Right renal pelvis (tissue), 4 donors: ENCODE measurements at places on chromosomes 2 and 18. TPM values are rescaled to one million over a fixed set of nuclear protein-coding genes. Genes with fewer than 3 reads are reported as not detected.

IMMT gene
- 101 TPM for polyA plus RNA-seq

STK39 gene
- 37.5 TPM for polyA plus RNA-seq

HMSD gene
- polyA plus RNA-seq: 1.4 TPM

GATA6 gene
- 11.8 TPM for polyA plus RNA-seq

GULP1 gene
- polyA plus RNA-seq: 60.1 TPM

SH3RF3 gene
- 4.8 TPM for polyA plus RNA-seq

MALL gene
- 15.7 TPM for polyA plus RNA-seq

CEP76 gene
- polyA plus RNA-seq: 11.4 TPM

CDKL4 gene
- 0.80 TPM for polyA plus RNA-seq

RAB6C gene
- 1.7 TPM for polyA plus RNA-seq

IL36G gene
- polyA plus RNA-seq: 0.29 TPM

NR4A2 gene
- 0.53 TPM for polyA plus RNA-seq

PTPRN gene
- not detected for polyA plus RNA-seq

RNF152 gene
- 7.9 TPM for polyA plus RNA-seq

MITD1 gene
- polyA plus RNA-seq: 52.6 TPM

- no peak for DNase-seq
Measured at GRCh38 chr2:2764001-2764355, 432.9 kb upstream of the MYT1L start.

- no peak for DNase-seq
Measured at GRCh38 chr2:191351298-191351697, 106.1 kb downstream of the MYO1B start.

GRCh38 chr2:50401772-50402653 lies 629.9 kb downstream of the NRXN1 start:
- DNase-seq: peak; percentile 54

DNA sequence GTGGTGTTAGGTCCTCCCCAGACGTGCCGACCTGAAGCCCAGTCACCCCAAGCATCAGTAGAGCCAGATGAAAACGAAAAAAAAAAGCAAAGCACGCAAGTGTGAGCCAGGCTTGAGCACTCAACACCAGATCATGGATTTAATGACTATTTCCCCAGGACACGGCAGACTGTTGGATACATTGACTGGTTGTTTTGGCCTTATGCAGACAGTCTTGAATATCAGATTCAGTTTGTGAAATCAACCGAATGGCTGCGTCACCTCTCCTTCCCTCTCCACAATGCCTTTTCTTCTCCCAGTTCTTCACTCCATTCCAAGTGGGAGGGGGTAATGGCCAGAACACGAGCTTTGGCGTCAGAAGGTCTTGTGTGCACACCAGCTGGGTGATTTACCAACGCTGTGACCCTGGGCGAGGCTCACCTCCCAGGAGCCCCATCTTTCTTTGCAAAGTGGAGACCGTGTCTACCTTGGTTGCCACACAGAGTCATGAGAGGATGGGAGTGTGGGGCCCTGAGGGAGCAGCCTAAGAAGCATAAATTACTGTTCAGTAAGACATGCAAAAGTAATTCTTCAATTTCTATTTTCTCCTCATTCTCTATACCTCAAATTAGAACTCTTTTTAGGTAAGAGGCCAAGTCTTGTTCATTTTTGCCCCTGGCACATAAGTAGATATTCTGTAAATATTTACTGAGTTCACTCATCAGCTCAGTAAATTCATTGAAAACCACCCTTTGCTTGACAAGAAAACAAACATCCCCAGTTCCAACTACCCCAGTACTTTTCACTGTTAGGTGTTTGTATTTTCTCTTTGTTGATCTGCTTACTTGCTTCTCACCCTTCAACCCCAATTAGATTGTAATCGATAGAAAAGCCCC lies 181.1 kb upstream of the COPS8 start:
- DNase-seq: no peak

- no peak for DNase-seq
Measured at GRCh38 chr2:50712569-50712968, 319.4 kb downstream of the NRXN1 start.

DNA sequence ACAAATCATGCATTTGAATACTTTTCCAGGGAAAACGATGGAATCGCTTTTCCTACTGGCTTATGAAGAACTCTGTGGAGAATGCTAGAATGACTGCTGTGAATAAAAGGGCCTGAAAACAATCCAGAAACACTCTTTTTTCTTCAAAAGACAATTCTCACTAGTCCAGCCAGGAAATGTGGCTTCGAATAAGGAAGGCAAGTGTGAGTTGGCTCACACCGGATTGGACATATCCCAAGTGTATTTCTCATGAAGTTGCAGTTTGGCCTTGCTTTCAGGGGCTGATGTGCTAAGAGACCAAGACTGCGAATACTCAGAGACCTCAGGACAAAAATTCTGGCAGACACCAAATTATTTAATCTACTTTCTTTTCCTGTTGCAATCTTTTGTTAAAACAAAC lies 54.1 kb downstream of the FIGN start:
- DNase-seq: no peak

DNA sequence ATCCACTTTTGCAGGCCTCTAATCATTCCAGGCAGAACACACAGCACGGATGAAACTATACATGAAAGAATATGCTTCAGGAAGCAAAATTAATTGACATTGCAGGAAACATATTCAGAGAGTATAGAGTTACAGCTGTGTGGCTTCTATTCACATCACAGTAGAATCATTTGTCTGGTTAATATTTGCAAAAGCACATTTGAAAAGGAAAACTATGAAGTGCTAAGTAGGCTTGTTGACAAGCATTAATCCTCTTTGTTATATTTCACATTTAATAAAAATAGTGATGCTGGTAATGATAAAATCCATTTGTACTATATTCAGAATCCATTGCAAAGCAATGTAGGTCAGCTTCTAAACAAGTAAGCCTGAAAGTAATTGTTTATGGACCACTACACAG lies 32.2 kb upstream of the PIK3C3 start:
- DNase-seq: no peak

DNA sequence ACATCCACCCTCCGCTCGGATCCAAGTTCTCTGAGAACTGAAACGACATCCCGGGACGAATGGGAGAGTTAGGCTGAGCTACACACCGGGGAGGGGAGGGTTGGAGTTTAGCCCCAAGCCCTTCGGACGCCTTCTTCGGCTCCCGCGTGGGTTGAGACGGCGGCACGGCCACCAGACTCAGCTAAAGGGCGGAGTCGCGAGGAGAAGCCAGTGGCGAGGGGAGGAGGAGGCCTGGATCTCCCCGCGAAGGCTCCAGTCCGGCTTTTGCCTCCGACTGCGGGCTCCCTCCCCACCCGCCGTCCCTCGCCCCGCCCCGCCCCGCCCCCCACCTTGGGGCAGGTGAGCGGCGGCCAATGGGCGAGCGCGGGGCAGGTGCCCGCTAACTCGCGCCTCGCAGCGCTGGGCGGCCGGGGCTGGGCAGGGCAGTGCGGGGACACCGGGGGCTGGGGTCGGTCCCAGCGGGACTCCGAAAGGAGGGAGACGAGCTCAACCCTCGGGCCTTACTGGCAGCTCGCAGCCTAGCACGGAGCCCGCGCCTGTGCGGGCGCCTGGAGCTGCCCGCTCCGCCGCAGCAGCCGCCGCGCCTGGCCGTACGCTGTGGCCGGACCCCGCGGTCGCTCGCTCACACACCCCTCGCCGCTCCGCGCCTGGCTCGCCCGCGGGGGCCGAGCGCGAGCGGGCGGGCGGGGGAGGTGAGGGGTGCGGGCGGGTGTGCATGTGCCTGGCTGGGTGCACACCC lies at the start of gene EMX1:
Gene EMX1, plus strand, starts transcription at position 382 of the 739 bp plus-strand sequence. Its CDS starts 334 bp downstream, at position 716.
- no peak for DNase-seq

- DNase-seq: no peak
Measured at GRCh38 chr18:62118328-62118727, 68.5 kb downstream of the PIGN start.

DNA sequence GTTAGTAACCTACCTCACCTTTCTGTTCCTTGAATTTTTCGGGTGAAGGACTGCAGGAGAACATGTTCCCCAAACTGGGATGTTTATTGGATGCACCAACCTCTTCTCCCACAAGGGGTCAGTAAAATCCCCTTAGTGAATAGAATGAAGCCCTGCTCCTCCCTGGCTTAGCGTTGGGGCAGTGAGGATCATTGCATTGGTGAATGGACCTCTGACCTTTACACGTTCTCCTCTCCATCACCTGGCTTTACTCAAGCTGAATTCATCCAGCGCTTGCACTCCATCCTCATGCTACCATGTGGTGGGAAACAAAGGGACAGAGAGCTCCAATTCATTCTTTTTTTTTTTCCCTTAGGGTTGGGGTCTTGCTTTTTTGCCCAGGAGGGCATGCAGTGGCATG lies 157.2 kb downstream of the MIB1 start:
- DNase-seq: no peak

- no peak for DNase-seq
Measured at GRCh38 chr2:32760628-32761027, 132.8 kb downstream of the TTC27 start.

GRCh38 chr18:51137891-51138290 lies 59.6 kb downstream of the MEX3C start:
- DNase-seq: no peak

GRCh38 chr2:120344976-120345581 lies 857 bp upstream of the INHBB start:
- DNase-seq: no peak

GRCh38 chr18:39966275-39966674 lies 1988.8 kb upstream of the PIK3C3 start:
- no peak for DNase-seq

GRCh38 chr2:207501802-207502576 lies 27.8 kb upstream of the CREB1 start:
- DNase-seq: no peak

DNA sequence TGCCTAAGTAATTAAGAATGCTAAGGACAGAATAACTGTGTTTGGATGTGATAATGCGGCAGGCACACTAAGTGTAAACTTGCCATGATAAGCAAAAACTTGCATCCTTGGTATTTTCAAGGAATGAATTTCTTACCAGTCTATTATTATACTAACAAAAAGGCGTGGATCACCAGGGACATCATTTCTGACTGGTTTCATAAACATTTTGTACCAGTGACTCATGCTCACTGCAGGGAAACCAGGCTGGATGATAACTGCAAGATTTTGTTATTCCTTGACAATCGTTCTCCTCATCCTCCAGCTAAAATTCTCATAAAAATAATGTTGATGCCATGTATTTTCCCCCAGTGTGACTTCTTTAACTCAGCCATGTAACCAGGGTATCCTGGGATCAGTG lies 289.5 kb downstream of the CDCA7 start:
- DNase-seq: no peak

DNA sequence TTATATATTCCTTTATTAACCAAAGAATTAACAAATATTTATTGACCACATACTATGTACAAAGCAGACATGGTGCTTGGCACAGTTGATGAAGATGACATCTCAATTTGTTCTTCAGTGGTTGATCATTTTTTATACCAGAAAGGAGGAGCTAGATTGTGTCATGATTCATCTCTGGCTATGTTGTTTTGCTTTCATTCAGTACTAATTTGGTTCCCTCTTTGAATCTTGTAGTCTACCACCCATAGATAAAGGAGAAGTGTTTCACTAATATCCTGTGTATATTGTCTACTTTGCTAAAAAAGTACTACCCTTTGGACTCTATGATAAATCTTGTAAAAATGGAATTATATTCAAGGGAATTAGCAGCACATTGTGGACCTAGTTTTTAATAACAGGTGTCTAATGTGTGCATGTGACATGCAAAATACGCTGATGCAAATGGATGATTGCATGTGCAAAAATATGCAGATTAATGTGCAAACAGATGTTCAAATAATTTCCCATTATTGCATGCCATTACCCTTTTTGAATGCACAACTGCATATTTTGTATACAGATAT lies 313.2 kb upstream of the ZEB2 start:
- DNase-seq: no peak

- DNase-seq: peak; percentile 11
Measured at GRCh38 chr2:164456619-164457018, 164.7 kb downstream of the GRB14 start.

DNA sequence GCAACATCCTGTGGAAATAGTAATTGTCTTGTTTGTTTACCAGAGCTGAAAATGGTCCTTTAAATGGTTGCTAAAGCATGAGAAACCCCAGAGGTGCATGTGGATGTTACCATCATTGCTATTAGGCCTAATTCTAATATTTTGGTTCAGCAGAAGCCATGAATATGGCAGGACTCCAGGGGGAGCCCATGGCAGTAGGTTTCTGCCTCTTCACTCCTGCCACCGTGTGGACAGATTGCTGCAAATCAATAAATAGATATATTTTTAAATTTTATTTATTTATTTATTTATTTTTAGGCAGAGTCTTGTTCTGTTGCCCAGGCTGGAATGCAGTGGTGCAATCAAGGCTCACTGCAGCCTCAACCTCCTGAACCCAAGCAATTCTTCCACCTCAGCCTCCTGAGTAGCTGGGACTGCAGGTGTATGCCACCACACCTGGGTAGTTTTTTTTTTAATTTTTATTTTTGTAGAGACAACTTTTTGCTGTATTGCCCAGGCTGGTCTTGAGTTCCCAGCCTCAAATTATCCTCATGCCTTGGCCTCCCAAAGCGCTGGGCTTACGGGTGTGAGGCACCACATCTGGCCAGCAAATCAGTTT lies 54.9 kb upstream of the CAPN13 start:
- no peak for DNase-seq

DNA sequence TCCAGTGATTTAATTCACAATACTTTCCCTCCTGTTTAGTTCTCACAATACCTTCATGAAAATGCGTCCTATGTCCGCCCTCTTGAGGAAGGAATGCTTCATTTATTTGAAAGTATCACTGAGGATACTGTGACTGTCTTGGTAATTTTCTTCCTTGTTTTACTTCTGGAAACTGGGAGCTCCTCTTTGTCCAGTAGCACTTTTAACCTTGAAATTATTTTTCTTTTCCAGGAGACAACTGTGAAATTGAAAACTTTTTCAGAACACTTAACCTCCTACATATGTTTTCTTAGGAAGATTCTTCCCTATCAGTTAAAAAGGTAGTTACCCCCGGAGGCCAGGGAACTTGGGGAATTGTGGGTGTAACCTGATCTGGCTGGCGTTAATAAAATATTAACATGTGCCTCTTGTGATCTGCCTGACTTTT lies 58.9 kb upstream of the STON1 start:
- no peak for DNase-seq
